GM23338 (cell line): ENCODE measurements at places on chromosomes 5 and 9. TPM values are rescaled to one million over a fixed set of nuclear protein-coding genes. Genes with fewer than 3 reads are reported as not detected.

Gene OR1L4
- total RNA-seq: not detected in 2 replicates

Gene CYSRT1
- total RNA-seq: 1.4 and 2.0 TPM in 2 replicates

Gene RELL2
- 30.6 and 34.6 TPM in 2 replicates for total RNA-seq

Gene OR1J4
- not detected in 2 replicates for total RNA-seq

Gene RLN2
- total RNA-seq: 4.0 and 4.7 TPM in 2 replicates

Gene SHC3
- 2.5 and 2.9 TPM in 2 replicates for total RNA-seq

DNA sequence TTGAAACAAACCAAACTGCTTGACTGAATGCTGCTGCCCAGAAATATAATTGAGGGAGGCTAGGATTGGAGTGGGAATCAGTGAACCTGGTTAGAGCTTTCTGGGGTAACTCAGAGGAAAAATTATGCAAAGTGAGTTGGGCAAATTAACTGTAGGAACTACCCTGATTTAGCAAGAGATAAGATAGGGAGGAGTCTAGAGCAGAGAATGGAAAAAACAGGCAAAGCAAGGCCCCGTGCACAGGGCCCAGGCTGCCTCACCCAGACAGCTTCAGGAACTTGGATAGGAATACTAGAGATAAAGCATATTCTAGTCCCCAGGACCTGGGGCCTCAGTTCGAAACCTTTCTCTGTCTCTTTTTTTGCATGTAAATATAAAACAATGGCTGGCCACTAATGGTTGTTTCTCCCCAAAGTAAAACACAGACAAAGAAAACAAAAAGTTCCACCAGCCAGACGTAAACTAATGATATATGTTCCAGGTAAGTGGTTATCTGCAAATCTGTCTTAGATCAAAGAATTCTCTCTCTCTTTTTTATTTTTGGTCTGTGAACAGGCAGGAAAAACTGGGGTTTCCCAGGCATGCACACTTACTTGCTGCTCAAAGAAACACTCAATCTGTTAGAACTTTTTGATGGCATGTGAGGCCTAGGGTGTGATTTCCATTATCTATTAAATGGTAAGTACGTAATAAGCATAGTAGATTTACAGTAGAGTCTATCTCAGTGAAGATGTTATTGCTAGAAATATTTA is 168.1 kb upstream of the MAP3K1 start:
- DNase-seq: no peak

DNA sequence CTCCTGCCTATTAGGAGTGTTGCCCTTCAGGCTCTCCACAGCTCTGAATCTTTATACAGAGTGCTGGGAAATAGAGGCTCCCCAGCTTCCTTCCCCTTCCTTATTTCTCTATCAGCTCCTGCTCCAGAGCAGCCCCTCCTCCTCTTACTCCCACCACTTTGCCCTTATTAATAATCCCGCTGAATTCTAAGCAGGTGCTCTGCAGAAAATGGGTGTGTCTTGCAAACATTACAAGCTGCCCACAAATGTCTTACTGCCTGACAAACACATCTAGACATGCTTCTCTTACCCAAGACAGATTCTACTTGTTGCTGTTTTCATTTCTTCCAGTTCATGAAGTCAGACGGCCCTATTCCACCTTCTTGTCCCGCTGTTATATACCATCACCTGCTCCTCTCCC is 6.4 kb downstream of the PHF24 start:
- no peak for DNase-seq

DNA sequence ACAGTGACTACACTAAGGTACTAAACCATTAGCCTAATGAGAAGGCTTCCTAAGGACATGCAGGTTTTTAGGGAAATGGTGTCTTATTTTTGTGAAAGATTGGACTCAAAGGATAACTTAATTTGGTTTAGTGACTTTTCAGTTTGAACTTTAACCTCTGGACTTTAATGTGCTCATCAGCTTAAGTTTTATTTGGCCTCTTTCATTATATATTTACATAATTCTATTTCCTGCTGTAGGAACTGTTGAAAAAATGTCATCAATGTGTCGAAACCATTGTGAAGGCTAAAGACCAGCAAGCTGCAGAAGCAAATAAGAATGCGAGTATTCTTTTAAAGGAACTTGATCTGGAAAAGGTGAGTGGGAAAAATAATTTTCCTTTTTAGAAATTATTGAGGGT is 34.3 kb upstream of the EIF4EBP3 start:
- DNase-seq: no peak

DNA sequence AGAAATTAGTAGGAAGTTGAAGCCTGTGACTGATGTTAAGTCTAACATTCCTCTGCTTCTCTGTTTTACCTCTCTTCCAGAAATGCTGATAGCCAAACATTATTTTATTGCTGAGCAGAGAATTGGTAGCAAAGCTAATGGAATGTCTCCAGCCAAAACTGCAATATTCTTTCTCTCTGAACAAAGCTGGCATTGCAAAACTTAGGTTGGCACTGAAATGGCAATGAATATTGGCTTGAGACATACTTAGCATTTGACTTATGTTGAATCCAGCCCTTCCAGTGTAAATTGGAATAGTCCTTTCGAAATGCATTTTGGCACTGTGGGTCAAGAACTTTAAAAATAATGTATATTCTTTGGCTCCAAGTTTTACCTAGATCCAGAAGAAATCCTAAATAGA is 21.1 kb downstream of the FAF2 start:
- no peak for DNase-seq

DNA sequence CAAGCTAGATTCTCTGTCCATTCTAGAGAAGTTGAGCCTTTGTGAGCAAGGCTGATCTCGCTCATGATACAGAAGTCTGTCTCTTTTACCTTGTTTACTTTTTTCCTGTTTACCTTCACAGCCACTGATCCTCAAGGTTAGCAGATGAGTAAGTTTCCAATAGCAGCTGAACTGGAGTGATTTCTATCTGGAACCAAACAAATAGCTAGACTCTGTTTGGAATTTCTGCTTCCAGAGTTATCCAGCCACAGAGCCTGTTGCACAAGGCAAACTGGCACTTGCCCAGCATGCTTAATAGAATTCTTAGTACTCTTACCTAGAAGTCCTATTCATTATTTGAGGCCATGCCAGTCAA is 12.8 kb upstream of the PANK3 start:
- DNase-seq: no peak

- DNase-seq: no peak
These were observed 39.7 kb downstream of the EXD3 start for GRCh38 chr9:137383081-137383783.

DNA sequence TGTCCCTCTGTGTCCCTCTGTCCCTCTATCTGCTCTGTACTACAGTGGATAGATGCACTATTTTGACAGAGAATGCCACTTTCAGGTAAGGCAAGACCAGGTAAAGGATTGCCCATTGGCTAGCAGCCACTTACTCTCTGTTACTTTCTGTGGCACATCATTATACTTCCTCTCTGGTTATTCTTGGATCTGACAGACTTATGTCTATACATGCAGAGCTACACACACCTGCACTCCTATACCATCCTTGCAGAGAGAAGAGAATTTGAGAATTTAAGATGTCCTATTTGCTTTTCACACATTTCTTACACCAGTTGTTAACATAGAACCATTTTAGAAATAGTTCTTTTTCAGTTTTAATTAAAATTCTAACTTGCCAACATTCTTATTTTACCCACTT is 163.7 kb upstream of the SLC12A2 start:
- no peak for DNase-seq

- no peak for DNase-seq
These were observed 306.7 kb downstream of the EPB41L4A start for GRCh38 chr5:112112346-112112745.

DNA sequence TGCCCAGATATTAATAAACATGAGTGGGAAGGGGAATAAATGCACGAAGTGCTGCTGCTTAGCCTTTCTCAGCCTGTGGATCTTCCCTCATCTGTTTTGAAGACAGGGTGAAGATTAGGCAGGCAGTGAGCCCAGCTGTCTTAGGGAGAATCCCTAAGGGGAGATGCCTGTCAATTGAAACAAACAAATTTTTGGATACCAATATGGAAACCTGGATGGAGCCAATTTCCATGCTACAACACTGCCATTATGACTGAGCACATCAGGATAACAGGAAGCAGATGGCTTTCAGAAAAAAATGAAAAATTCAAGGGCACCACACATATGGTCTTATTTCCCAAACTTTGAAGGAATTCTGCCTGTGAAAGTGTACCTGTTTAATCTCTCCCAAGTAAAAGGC is 80.3 kb downstream of the HMHB1 start:
- no peak for DNase-seq
